ENCODE measurements at places on chromosomes 13 and 19.

DNA sequence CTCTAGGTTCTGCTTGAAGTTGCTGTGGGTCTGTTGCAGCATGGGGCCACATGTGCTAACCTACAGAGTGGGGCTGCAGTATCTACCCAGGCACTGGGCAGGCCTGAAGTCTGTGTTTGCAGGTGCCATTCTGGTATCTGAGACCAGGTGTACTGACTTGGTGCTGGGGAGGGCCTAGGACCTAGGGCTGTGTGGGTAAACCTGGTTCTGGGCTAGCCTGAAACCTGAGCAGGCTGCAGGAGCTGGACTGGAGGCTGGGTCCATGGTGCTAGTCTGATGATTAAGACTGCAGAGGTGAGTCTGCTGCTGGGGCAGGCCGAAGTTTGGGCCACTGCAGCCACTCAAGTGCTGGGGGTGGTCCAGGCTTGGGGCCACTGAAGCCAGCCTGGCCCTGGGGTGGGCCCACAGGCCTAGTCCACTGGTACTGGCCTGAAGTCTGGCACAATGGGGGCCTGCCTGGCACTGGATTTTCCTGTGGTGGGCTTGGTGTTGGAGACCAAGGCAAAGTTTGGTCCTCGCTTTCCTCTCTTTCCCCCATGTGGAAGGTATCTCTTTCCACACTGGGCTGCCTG is 310.6 kb downstream of the NDFIP2 start:
- DNase-seq = no peak

DNA sequence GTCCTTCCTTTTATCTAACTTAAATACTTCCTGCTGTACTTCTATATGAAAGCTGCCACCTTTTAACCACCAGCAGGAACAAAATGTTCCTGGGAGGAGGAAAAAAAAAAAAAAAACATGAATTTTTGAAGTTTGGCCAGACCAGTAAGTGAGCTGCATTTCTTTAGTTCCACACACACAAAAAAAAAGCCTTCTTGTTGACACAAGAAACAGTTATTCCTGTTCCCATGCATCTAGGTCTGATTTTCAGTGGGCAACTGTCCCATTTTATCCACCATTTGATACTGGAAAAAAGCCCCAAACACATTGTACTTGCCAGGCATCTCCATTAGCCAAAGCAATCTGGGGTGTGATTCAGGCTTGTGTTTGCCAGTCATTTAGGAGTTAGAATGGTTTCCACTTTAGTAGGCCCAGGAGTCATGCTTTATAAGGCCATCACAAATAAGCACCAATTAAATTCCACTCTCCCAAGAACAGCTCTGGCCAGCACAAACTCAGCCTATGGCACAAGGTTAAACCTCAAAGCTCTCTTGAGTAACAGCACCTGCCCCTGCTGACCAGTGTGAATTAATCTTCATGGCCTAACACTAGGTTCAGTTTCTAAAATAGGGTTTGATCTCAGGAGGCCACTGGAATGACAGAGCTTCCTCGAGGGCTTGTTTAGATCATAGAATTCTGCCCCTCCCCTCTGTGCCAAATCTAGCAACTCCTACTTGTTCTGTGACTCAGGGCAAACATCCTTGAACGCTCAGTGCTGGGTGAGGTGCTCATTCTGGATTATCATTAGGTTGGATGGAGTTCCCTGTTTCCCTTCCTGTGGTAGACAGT is 67.1 kb downstream of the NUFIP1 start:
- no peak for DNase-seq

- no peak for DNase-seq
Observed at GRCh38 chr13:65915195-65915594, 1314.9 kb downstream of the PCDH9 start.

DNA sequence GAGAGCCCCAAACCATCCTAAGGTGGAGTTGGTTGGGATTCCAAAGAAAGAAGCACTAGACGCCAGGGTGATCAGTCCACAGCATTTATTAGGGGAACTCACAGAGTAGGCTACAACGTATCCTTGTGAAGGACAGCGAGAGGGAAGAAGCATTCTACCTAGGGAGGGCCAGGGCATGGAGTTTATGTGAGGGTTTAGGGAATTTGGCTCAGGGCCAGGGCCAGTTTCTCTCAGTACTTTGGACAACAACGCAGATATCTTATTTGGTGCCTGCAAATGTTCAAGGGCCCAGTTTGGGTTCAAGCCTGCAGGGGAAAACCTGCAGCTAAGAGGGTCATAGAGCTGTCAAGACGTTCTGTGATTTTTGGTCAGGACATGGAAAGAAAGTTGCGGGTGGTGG is 73.9 kb upstream of the GJB6 start:
- no peak for DNase-seq

DNA sequence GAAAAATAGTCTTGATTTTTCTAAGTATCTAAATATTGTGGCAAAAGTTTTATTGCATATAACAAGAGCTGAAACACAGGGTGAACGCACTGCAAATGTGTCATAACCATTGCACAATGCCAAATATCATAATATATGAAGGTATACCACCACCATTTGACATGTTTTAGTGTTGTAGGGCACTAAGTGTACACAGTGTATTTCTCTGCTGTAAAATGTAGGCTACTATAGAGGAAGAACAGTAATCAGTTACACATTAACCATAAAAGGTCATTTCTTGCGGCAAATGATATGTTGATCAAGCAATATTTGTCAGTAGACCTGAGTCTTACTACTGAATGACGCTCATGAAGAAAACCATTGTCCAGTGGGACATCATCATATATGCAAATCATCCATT is 18.3 kb upstream of the KLF5 start:
- DNase-seq = no peak

GRCh38 chr19:29450306-29450705 is 75.5 kb upstream of the VSTM2B start:
- no peak for DNase-seq

DNA sequence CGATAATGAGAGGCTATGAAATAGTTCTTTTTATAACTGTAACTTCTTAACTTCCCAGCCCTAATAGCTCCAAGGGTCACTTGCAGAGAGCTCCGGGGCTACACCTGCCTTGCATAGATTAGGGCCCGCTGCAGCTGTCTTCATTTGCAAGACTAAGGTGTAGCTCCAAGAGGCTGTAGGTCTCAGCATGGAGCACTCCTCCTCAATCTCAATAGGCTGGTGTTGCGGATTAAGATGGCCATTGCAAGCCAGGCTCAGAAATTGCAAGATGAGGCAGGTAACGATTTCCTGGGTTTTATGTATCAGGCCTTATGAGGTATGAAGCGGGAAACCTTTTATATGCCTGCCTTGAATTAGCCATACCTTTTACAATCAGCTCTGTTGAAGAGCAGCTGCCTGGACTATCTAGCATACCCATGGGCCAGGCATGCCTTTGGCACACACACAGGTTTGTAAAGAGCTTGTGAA is 185.7 kb downstream of the TM9SF2 start:
- no peak for DNase-seq

DNA sequence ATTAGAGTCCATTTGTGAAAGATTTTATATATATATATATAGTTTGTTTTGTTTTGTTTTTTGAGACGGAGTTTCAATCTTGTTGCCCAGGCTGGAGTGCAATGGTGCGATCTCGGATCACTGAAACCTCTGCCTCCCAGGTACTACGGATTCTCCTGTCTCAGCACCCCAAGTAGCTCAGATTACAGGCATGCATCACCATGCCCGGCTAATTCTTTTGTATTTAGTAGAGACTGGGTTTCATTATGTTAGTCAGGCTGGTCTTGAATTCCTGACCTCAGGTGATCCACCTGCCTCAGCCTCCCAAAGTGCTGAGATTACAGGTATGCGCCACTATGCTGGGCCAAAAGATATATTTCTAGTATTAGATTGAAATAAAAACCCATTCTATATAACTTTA is 4.0 kb upstream of the ZNF701 start:
- DNase-seq = no peak

DNA sequence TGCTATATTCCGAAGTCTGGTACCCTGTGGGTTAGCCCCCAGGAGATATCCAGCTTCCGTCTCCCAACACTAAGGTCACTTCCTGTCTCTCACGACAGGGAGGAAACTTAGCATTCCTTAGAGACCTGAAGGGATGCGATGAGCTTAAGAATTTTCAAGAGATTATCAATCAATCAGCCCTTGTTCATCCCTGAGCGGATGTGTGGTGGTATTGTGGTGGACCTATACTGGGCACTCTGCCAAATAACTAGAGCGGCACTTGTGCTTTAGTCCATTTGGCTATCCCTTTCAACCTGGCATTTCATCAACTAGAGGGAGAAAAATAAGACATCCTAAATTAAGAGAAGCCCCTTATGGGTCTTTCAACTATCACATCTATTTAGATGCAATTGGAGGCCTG is 30.9 kb upstream of the ZNF562 start:
- DNase-seq = no peak

DNA sequence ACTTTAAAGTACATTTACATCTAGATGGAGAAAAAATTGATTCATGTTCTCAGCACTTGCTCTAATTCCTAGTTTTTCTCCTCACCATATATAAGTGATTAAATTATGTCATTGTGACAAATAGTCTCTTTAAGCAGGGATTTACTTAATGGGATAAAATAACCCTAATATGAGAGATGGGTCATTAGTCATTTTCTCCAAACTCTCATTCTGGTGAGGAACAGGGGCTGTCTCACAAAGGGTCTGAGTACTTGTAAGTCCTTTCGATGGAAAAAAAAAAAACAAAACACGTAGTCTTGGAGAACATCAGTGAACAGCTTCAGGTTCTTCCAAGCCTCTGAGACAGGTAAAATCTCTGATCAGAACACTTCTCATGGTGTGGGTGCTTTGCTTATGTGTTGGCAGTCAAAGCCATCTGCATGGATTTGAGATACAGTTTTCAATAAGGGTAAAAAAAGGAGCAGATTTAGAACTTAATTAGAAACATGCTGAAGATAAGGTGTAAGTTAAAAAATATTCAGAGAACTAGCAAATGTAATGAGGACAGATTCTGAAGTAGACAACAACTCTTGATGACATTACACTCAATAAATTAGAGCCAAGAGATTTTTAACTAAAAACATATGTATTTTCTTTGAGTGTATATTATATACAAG is 1668.9 kb upstream of the MIR17HG start:
- DNase-seq = no peak
